CD14-positive monocyte (primary cell): ENCODE measurements at places on chromosomes 11 and 22.

- DNase-seq = peak; percentile 9
Measured at GRCh38 chr11:77065878-77066228, 918 bp upstream of the CAPN5 start.

DNA sequence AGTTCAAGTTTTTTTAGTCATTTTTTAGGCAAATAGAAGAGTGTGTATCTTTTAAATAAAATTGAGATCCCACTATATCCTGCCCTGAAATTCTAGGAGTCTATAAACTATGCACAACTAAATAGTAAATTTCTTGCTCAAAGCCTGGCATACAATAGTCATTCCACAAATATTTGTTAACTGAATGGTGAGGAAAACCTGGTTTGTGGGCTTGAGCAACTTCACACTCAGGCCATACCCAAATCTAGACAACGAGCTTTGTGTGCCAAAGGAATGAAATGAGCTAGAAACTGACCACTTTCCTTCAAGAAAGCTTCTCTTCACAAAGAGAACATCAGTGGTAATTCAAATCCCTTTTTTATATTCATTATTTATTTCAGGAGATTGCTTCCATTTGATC lies 39.6 kb upstream of the AMOTL1 start:
- DNase-seq = no peak

DNA sequence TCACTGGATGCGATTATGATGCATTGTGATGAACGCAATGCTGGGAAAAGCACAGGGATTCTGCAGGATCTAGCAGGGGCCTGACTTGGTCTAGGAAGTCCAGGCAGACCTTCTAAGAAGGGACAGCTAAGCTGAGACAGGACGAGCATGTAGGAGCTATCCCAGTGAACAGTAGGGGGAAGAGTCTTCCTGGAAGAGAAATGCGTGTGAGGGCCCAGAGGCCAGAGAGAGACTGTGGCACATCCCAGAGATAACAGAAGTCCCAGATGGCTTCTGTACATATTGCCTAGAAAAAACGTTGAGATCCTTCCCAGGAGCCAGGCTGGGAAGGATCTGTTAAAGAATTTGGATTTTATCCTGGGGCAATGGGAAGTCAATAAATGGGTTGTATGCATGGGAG lies 24.6 kb downstream of the RCN1 start:
- DNase-seq = no peak

GRCh38 chr11:65634109-65634436 lies 3.8 kb upstream of the SIPA1 start:
- DNase-seq = no peak

DNA sequence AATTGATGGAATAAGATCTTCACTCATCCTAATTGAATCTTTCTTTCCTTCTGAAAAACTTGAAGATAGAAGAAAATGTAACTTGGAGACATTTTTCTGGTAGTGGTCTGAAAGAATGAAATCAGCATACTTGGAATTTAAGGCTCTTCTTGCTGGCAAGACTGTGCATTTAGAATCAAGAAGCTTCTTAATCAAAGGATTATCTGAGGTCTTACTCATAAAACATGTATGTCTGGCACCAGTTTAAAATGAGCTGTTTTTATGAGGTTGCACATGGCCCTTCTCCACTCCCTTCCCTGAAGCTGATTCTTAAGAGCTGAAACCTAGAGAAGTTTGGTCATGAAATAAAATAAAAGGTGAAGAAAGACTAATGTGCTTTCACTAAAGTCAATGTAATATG lies 77.3 kb downstream of the ARHGEF12 start:
- DNase-seq = no peak

DNA sequence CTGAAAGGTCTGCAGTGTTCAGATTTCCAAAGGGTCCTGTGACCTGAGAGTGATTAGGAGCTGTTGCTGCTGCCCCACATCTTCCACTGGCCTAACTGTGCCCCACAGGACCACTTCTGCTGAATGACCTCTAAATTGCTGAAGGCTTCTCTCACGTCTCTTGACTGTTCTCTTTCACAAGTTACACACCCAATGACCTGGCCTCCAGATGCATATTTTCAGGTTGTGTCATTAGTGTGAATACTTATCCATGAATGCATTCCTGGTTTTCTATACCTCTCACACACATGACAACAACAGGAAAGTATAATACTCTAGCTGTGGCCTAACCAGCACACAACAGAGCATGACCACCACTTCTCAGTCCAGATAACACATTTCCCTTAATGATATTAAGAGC lies 15.4 kb downstream of the PRR14L start:
- DNase-seq = no peak

- no peak for DNase-seq
Measured at GRCh38 chr22:29617922-29618629, 14.6 kb downstream of the NF2 start.

GRCh38 chr11:65309006-65309405 lies 5.7 kb upstream of the CDC42EP2 start:
- no peak for DNase-seq

DNA sequence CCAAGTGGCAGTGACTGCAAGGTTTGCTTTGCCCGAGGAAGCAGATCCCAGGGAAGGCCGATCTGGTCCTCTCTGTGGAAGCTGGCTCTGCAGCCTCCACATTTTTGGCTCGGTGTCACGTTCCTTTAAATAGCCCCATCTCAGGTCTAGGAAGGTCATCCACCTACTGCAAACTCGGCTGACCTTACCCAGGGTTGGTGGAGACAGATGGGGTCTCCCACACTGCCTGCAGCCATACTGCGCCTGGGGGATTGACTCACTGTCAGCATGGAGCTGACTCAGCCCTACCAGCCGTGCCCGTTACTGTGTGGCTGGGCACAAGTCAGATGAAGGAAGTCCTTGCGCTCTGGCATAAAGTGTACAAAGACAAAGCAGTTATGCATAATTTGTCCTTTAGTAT lies 16.9 kb downstream of the CDPF1 start:
- peak; percentile 22 for DNase-seq

- no peak for DNase-seq
Measured at GRCh38 chr11:22720457-22720856, 54.0 kb downstream of the GAS2 start.

DNA sequence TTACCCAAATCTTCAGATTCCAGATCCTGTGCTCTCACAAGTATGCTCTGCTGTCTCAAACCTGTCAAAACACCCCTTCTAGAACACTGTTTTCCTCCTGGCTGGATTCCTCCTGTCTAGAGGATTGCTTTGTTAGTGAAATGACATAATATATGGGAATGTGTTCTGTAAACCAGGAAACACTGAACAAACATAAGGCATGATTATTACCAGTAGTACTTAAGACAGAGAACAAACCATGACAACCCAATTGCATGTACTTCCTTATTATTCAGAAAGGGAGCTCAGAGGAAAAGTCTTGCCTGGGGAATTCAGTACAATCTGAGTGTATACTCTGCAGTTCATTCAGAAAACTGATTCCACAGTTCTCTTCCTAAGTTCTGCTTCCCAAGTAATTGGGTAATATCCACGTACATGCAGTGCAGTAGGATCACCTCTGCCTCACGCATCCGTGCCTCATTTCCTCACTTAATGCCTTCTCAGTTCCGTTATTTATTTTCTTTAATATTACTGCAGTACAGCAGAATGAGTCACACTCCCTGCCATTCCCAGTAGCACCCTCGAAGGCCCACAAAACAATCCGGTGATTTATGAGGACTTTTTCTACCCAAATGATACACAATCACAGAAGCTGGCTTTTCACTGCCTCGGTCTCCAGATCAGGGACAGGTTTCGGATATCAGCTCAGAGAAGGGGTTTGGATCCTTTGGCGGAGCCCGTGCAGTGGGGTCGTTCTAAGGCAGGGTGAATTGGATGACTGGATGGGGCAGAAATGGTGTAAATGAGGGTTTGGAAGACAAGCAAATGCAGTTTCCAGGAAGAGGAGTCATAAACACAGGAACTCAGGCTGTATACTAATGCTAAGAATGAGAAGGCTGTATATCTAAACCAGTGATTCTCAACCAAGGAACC lies 896.9 kb downstream of the KCNA4 start:
- DNase-seq = no peak

- no peak for DNase-seq
Measured at GRCh38 chr22:26979294-26979693, 321.9 kb downstream of the MIAT start.

DNA sequence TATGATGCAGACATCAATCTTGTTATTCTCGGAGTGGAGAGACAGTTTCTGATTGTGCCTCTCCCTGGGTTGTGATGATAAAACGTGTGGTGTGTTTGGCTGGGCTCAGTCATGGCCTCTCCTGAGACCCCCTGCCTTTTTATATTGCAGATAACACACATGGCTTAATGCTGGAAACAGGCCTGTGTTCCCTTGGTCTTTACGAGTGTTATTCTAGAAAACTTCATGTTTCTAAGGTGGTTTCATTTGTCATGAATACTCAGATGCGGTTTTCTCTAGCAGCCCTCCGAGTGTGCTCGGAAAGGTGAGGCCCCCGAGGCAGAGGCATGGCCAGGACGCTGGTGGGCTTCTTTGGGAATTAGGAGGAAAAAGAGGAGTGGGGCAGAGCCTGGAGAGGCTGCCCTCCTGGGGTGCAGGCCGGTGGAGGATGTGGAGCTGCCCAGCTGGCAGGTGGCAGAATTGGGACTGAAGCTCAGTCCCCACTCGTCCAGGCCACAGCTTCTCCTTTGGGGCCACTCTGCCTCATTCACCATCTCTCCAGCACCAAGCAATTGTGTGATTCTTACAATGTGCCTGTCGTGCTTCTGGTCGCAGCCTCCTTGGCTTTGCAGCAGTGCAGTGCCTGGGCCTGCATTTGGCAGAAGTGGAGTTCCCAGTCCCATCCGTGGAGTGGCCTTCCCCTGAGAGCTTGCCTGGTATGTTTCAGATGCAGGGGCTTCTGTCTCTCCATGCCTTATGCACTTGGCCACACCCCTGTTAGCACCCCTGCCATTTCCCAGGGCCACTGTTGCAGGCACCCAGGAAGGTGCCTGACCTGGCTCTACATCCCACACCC lies 309.6 kb downstream of the TBC1D22A start:
- DNase-seq = no peak

- DNase-seq = no peak
Measured at GRCh38 chr11:2294926-2295290, 6.8 kb downstream of the C11orf21 start.

GRCh38 chr22:44526779-44527126 lies 28.7 kb upstream of the RTL6 start:
- no peak for DNase-seq

DNA sequence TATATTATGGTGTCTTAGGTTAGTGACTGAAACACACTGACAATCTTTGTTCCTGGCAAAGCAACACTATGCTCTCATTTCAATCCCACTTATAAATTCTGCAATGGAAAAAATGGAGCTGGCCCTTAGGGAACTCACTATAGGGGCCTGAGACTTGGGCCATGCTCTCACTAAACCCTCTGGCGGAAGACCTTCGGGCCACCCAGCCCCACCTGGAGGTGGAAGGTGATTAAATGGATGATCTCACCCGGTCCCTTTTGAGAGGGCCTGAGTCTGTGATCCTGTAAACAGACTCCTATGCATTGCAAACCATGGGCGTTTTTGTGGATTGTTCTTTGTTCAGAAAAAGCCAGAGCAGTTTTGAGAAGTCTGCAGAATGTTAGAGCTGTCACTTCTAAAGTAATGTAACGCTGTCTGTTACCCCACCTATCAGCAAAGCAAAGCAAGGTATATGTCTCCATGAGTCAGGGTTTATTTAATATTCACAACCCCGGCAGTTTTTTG lies 17.0 kb upstream of the CDON start:
- no peak for DNase-seq

DNA sequence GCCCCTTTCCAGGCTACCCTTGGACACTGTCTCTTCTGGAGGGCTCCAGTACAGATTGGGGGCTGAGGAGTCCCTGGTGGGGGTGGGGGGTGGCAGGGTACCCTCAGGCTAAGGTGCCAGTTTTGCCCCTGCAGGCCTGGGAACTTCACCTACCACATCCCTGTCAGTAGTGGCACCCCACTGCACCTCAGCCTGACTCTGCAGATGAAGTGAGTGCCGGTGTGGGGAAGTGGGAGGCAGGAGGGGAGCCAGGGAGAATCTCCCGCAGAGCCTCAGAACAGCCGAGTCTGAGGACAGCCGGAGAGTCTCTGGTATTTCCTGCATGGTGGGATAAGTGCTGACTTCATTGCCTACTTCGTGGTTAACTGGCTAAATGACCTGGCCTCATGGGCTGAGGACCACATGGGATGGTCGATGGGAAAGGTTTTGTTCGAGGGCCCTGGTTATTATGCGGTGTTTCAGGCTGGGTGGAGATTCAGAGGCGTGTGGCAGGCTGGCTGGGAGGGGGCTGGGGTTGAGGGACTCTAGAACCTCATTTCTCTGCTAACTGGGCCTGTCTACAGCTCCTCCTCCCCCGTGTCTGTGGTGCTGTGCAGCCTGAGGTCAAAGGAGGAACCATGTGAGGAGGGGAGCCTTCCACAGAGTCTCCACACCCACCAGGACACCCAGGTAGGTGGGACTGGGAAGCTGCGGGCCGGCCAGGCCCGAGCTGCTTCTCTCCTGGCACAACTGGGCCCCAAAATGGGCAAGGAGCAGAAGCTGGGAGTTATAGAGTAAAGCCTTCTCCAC lies 8.5 kb downstream of the TMEM258 start:
- no peak for DNase-seq

DNA sequence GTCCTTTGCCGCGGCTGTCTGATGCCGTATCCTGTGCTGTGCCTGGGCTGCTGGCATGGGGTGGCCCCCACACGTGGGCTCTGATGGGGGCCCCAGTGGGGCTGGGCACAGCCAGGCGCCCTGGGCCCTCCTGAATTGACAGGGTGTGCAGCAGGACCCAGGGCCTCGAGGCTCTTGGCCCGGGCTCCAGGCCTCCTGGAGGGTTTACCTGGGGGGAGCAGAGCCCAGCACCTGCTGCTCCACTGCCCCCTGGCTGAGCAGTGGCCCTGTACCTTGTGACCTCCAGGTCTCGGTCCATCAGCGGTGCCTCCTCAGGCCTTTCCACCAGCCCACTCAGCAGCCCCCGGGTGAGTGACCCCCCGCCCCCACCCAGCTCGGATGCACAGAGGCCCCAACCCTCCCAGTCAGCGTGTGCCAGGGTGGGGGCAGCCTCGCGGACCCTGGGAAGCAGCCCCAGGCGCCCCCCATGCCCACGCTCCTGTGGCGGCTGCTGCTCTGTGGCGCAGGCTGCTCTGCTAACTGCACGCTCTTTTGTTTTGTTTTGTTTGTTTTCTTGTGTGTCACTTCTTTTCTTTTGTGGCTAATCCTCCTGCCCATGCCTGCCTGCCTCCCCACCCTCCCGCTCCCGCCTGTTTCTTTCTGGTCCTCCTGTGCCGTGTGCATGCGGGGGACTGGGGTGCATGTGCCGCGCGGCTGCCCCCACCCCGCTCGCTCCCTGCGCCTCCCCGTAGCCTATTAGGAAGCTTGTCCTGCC lies 36.9 kb downstream of the MOB2 start:
- no peak for DNase-seq

GRCh38 chr22:39520226-39521105 lies at the start of gene ATF4:
TSS of gene ATF4 (plus strand) at chr22:39520562. CDS start at chr22:39521446, 884 bp downstream.
- DNase-seq = peak; percentile 86

- DNase-seq = peak; percentile 65
Measured at GRCh38 chr11:95283650-95284049, 52.6 kb upstream of the SESN3 start.

GRCh38 chr11:45929486-45930030 lies 7.1 kb downstream of the LARGE2 start:
- DNase-seq = no peak
